ENCODE measurements at places on chromosomes 11 and 22.

- no peak for DNase-seq
Observed at GRCh38 chr11:17914957-17915356, 97.9 kb downstream of the SERGEF start.

DNA sequence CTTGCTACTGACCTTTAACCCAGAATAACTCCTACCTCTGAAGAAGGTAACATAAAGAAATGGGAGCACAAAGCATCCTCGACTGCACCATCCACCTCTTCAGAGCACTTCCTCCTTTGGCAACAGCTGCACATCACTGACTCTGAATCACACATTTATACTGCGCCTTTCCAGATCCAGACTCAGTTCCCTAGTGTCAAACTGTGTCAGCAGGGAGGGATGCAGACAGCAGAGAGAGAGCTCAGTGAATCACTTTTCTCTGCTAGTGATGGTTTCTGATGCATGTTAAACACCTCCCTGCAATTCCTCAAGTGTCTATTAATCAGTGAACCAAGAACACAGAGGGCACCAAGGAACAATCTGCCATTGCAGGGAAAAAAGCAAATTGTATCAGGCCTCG lies 118.9 kb downstream of the PLEKHA7 start:
- DNase-seq, result no peak

DNA sequence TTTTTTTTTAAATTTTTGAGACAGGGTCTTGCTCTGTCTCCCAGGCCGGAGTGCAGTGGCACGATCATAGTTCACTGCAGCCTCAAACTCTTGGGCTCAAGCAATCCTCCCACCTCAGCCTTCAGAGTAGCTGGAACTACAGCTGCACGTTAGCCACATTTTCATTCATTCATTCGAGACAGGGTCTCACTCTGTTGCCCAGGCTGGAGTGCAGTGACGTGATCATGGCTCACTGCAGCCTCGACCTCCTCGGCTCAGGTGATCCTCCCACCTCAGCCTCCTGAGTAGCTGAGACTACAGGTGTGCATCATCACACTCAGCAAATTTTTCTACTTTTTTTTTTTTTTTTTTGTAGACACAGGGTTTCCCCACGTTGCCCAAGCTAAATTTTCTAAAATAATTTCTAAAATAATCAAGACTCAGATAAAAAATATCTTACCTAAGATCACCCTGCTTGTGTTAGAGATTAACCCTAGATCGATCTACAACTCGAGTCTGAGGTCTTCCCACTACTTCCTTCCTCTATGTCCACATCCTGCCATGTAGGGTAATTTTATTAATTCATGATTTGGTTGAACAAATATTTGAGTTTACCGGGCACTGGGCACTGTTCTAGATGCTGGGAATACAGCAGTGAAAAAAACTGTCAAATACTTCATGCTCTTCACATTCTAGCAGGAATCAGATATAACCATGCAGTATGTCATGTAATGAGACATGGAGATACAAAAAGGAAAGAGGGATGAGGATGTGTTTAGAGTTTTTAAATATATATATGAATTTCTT lies 15.1 kb downstream of the EIF4G2 start:
- DNase-seq, result no peak

DNA sequence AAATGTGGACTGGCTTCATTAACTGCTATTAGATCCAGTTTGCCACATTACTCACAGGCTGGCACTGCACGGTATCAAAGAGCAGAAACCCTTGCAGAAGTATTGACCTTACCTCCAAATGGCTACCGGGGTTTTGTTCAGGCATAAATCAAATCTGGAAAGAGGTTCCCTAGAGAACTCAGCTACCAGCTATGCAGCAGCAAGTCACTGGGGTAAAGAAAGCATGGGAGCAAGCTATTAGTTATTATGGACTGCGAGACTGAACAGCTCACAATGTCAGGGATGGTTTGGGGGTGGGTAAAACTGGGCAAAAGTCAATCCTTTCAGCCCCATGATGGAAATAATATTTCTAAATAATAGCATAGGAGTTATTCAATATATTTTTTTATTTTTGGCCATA lies 128.1 kb downstream of the FANCF start:
- no peak for DNase-seq

GRCh38 chr11:18011633-18012032 lies 1.2 kb downstream of the SERGEF start:
- DNase-seq, result peak; percentile 53

DNA sequence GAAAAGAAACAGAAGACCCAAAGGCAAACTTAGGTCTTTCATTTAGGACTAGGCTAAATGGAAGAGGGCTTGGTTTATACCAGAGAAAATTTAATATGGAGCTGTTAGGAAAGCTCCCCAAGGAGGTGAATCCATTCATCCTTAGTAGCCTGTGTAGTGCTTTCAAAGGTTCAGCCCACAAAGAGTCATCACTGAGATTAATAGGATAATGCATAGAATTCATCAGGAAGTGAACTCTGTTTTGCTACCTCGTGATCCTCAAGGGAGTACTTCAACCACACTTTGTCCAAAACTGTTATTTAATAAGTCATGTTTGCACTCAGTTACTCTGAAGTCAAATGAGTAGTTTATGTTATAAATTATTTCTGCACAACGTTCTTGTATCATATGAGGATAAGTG lies 43.3 kb upstream of the MMP7 start:
- no peak for DNase-seq

DNA sequence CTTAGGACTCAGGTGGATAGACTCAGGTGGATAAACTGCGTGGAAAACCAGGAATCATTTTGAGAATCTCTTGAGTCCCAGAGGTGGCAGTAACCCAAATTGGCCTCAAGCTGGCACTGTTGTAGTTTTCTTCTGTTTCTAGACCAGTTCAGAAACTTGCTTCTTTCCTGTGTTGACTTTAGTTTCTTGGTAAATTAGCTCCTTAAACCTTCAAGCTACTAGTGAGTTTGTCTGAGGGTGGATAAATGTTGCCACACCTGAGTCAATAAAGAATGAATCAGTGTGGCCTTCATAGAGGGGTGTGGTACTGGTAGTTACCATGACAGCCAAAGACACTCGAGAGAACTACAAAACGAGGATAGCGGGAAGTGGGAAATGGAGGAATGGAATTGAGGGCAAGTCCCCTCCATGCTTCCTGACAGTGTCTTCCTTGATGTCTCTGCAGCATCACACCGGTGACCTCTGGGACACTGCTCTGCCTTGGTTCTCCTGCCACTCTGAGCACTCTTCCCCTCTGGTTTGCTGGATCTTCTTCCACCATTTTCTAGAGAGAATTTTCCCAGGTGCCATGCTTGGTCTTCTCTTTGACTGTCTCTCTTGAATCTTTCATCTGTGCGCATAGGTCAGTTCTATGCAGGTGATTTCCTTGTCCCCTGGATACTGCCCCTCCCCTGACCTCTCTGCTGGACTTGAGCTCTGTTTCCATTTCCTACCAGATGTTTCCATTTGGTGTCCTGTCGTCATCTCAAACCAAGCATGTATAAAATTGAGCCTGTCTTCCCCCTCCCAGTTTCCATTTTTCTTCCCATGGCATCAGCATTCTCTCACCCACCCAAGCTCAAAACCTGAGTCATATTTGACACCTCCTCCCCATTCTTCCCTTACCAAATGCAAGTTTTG lies 7.2 kb downstream of the POLD4 start:
- peak; percentile 18 for DNase-seq

- no peak for DNase-seq
Observed at GRCh38 chr22:46532416-46532815, 5.0 kb downstream of the CELSR1 start.

- no peak for DNase-seq
Observed at GRCh38 chr11:124113890-124114289, 1.4 kb upstream of the VWA5A start.

GRCh38 chr11:68942095-68942620 lies 38.5 kb downstream of the IGHMBP2 start:
- no peak for DNase-seq

DNA sequence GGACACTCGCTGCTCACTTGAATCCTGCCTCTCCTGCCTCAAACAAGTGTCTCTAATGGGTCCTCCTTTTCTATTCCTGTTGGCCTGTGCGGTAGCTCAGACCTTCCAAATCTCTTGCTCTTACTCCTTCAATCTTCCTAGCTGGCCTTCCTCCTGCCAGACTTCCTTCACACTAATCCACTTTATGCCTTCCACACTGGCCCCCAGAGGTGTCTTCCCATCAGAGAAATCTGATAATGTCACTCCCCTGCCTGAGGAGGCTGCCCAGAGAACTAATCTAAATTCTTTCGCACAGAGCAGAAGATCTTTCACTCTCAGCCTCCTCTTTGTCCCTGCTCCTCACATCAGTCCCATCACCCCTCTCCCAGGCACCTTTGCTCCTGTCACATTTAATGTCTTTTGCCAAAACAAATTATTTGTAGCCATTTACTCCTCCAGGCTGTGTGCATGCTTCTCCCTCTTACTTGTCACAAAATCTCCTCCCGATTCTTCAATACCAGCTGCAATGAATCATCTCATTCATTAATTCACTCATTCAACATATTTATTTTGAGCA lies 175.7 kb downstream of the MAML2 start:
- no peak for DNase-seq

- DNase-seq, result no peak
Observed at GRCh38 chr11:13878077-13878476, 84.4 kb upstream of the SPON1 start.

GRCh38 chr11:3632070-3632660 lies 9.6 kb downstream of the ART5 start:
- DNase-seq, result no peak

DNA sequence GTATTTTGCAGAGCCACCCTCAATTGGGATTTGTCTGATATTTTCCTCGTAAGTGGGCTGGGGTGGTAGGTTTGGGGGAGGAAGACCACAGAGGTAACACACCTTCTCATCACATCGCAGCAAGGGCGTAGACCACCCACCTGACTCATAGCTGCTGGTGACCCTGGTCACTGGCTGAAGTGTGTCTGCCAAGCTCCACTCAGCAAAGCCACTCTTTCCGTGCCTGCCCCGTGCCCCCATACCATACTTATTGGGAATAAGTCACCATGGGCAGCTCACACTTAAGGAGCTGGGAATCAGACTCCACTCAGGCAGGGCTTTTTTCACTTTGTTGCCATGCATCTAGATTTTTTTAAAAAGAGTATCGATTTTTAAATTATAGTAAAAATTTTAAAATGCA lies 111.6 kb downstream of the PHF21B start:
- no peak for DNase-seq

DNA sequence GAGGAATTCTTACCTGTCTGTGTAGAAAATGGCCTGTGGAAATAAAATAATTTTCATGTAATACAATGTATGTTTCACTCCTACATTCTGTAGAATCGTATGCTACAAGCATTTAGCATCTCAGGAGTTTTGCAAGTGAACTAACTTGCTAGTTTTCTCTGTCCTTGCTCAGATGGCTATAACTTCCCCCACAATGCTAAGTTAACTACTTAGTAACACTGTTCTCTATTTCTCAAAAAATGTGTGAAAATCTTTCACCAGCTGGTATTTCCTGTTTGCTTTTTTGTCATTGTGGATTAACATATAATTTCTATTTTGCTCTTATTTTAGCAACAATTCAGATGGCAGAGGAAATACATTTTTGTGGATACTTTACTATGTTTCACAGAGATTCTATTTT lies 4.4 kb downstream of the OR4S2 start:
- no peak for DNase-seq

DNA sequence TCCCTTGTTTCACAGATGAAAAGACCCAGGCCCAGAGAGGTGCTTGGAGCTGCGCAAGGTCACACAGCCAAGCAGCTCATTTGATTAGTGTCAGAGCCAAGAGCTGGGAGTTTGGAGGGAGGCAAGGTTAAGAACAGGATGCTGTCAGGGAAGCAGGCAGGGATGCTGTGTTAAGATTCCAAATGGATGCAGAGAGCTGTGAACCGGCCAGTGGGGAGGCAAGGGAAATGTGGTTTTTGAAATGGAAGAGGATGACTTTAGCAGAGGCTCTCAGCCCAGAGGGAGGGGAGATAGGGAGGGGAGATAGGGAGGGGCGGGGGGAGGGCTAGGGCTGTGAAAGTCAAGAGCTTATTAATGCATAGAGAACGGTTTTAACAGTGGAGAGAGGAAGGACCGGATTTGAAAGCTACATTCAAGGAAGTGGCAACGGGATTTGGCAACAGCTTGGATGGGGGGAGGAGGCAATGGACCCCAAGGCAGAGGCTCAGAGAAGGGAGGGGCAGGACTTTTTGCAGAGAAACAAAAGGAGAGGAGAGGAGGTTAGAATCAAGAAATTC lies 13.0 kb downstream of the RTN4RL2 start:
- no peak for DNase-seq

- no peak for DNase-seq
Observed at GRCh38 chr11:122241566-122241965, 125.6 kb upstream of the BLID start.

DNA sequence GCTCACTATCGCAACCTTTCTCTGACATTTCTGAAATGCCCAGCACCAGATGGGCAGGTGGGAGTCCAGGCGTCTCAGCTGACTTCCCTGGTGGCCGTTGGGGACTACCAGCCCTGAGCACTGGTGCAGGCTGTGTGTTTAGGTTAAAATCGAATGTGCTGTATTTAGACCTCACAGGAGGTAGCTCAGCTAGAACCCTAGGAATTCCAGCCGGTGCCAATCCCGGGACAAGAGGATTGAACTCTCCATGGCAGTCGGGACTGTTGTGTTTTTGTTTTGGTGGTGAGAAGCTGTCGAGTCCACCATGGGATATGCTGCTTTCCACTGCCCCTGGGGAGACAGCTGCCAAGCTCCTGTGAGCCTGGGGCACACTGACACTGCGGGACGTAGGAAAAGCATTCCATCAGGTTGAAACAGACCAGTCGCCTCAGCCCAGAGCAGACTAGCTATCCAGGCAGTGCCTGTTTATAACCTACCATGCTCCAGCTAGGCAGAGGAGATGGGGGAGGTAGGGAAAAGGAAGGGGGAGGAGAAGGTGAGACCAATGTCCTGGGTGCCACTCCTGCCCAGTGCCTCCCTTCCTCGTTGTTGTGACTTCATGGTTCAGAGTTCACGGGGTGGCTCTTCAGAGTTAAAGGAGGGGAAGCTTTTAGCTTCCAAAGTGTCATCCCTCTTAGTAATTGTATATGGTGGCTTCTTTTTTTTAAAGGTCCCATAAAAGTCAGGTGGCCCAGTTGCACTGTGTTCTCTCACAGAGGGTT lies 53.0 kb downstream of the MICAL2 start:
- DNase-seq, result no peak

GRCh38 chr22:23381661-23382427 lies 198.2 kb downstream of the IGLL1 start:
- no peak for DNase-seq

GRCh38 chr11:57251491-57252104 lies 14.5 kb upstream of the APLNR start:
- no peak for DNase-seq

- DNase-seq, result no peak
Observed at GRCh38 chr22:42966497-42966896, 48.5 kb downstream of the PACSIN2 start.

DNA sequence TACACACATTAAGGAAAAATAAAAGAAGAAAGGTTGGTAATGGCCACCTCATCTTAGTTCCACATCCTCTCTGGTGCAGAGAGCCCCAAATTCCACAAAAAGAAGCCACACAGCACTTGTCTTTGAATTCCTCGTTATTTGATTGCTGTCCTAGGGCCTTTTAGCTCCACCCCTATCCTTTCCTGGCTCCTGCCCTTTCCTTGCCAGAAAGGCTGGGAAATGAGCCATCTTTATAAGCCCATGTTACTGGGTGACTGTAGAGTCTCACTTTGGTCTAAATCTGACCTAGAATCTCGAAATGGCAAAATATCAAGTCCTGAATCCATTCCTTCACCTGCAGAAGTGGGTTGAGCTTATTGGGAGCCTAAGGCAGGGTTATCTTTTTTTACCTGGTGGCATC lies 4.3 kb upstream of the TMEM132A start:
- no peak for DNase-seq

All from NCI-H2081 (cell line).